Anterior cingulate cortex (tissue), 58 donors: ENCODE measurements at places on chromosomes 1 and 21.

- no peak for DNase-seq
Observed at GRCh38 chr1:47201179-47201578, 11.3 kb upstream of the PDZK1IP1 start.

GRCh38 chr1:148362626-148363438 lies 120.3 kb downstream of the PPIAL4G start:
- DNase-seq = no peak

DNA sequence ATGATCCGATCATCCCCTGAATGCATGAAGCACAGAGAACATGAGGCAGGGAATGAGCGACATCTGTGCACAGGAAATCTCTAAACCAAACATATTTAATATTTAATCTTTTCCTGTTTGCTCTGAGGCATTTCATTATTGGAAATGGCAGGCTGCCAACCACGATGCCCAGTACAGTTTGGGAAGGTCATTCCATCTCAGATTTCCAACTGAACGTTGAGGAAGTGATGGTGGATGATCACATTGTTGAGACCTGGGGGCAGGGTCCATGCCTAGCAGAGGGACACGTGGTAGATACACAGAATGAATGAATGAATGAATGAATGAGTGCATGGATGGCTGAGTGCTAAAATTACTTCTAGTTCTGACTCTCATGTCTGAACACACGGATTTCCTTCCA lies 15.9 kb upstream of the FASLG start:
- DNase-seq = no peak

DNA sequence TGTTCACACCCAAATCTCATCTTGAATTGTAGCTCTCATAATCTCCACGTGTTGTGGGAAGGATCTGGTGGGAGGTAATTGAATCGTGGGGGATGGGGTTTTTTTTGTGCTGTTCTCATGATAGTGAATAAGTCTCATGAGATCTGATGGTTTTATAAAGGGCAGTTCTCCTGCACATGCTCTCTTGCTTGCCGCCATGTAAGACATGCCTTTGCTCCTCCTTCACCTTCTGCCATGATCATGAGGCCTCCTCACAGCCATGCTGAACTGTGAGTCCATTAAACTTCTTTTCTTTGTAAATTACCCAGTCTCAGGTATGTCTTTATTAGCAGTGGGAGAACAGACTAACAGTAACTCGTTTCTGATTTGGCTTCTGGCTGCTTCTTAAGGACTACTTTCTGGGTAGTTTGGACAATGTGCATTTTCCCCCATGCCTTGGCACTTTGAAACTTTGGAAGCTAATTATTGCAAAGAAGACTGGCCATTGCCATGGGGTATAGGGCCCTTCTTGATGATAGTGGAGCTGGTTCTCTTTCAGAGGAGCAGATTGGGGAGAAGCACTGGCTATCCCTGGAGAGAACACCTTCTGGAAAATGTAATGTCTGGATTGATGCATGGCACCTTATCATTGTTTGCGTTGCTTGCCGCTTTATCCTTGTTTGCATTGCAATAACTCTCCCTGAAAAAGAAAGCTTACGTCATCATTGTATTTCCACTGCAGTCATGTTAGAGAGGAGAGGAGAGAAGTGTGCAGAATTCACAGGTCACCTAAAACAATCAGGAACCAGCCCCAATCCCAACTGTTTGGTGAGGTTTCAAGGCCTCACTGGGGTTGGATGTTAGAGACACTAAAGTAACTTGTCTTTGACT lies 5.9 kb downstream of the CNIH3 start:
- DNase-seq = no peak

GRCh38 chr1:14500041-14500440 lies 98.4 kb upstream of the KAZN start:
- DNase-seq = no peak

DNA sequence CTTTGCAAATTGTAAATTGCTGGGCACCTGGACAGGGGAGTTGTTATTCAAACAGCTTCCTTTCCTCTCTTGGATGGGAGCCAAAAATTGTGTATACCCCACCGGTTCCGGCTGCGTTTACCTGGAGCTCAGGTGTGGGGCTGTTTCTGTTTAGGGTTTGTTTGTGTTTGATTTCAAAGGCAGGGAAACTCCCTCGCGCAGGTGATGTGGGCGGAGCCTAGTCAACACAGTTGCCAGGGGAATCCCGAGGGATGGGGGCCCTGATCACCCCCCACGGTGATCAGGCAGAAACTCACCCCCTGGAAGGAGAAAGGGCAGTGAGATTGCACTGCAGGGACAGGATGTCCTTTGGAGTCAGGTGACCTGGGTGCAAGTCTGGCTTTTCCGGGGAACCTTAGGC lies 28.3 kb downstream of the CDCP2 start:
- DNase-seq = no peak
